ENCODE measurements at places on chromosomes 3 and 15. TPM values are rescaled to one million over a fixed set of nuclear protein-coding genes. Genes with fewer than 3 reads are reported as not detected.

The XIRP1 gene
- 30.8 TPM for total RNA-seq

The SERPINI2 gene
- total RNA-seq, result not detected

The ERICH6 gene
- not detected for total RNA-seq

The SGO1 gene
- total RNA-seq, result 2.6 TPM

The MED12L gene
- 8.9 TPM for total RNA-seq

The ZNF80 gene
- not detected for total RNA-seq

The AHSG gene
- total RNA-seq, result 0.52 TPM

The HYKK gene
- 3.7 TPM for total RNA-seq

The CAMK1 gene
- total RNA-seq, result 23.0 TPM

The CTXN2 gene
- not detected for total RNA-seq

The CMC1 gene
- 5.2 TPM for total RNA-seq

The TGM5 gene
- not detected for total RNA-seq

The SLCO3A1 gene
- total RNA-seq, result 4.7 TPM

The FRG2C gene
- total RNA-seq, result not detected

The SPG21 gene
- 76.2 TPM for total RNA-seq

The ANKUB1 gene
- not detected for total RNA-seq

The PLSCR2 gene
- not detected for total RNA-seq

The REC114 gene
- not detected for total RNA-seq

The SNX22 gene
- 1.0 TPM for total RNA-seq

The SLC38A3 gene
- total RNA-seq, result 0.52 TPM

The CCDC174 gene
- 7.3 TPM for total RNA-seq

The GOLGA8G gene
- not detected for total RNA-seq

The ENTPD3 gene
- total RNA-seq, result 1.6 TPM

The CYP19A1 gene
- total RNA-seq, result 0.52 TPM

Measured in skeletal muscle tissue (tissue), 5 donors.